Omental fat pad (tissue), 4 donors: ENCODE measurements at places on chromosomes 7 and 10. TPM values are rescaled to one million over a fixed set of nuclear protein-coding genes. Genes with fewer than 3 reads are reported as not detected.

DNA sequence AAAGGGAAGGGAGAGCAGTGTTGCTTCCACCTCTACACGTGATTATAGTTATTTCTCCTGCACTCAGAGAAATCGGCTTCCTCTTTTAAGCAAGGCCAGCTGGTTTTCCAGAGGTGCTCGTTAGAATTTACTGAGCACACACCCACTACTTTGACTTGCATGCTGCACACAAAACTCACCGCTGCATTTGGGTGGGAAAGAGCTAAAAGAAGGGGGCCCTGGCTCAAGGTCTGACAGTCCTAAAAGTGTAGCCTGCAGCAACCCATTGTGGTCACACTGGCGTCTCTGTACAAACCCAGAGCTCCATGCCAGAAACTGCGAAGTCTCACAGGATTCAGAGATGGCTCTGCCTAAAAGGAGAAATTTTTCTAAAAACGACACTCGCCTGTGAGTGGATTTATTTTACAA lies 133.7 kb downstream of the SLC25A13 start:
- no peak for DNase-seq

DNA sequence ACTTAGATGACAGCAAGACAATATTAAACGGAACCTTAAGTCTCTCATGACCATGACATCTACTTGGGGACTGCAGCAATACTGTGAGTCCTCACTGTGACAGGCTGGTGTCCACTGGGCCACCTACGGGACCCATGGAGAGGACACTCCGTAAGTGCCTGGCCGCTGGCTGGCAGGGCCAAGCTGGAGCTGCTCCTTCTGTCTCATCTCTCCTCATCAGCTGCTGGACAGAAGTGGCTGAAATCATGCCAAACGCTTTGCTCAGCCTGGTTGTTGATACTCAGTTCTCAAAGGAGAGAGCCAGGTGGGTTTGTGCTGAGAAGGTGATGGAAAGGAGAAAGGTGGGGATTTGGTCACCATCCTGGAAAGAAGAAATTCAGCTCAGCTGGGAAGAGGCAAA lies 33.3 kb downstream of the AFAP1L2 start:
- DNase-seq: no peak

GRCh38 chr7:151550656-151551286 lies 31.1 kb upstream of the RHEB start:
- no peak for DNase-seq

- no peak for DNase-seq
Measured at GRCh38 chr10:21668831-21669230, 134.8 kb downstream of the MLLT10 start.

- DNase-seq: no peak
Measured at GRCh38 chr7:25820432-25821040, 331.5 kb upstream of the NFE2L3 start.

CALHM1 gene
- total RNA-seq: not detected

DNA sequence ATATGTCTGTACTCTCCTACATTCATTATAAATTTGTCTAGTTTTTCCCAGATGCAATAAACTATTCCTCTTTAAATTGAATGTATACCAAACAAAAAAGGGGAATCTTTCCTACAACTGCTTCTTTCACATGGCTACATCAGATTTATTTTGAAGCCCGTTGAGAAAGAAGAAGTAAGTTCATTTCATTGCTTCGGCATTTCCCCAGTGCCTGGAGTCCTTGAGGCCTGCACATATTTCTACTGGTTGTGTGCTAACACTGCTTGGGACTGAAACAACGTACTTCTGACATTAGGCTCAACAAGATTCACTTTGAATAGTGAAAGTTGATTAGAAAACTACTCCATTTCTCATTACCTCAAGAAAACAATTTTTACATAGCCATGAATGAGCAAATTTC lies 201.7 kb downstream of the PHF14 start:
- DNase-seq: no peak

DNA sequence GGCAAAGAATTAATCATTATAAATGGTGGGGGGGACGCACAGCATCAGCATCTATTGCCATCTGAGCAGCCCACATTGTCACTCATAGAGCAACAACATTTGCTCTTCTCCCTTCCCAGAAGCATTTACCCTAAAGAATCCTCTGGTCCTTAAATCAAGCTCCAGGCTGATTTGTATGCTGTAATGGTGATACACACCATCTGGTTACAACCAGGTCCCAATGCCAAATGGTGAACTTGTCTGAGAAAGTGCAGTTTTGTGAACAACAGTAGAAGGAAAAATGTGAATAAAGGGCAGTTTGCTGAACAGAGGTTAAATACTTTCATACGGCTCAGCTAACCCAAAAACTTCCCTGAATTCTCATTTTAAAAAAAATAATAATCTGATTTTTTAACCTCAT lies 38.8 kb upstream of the TCF7L2 start:
- no peak for DNase-seq

DNA sequence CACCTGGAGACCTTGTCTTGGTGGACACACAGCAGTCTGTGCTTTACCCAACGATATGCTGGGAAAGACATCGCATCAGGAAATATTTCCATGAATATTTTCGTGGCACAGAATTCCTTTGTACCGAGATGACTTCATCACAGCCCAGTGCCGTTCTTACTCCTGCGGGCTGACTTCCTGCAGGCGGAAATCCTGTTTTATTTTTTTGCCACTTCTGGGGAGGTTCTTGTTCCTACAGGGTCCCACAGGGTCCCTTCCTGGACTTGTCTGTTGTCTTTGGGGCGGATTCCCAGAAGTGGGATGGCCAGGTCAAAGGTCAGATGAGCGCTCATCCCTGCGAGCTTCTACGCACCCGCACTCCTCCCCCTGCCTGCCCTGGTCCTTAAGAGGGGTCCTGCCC lies 86.5 kb downstream of the DNAJB6 start:
- no peak for DNase-seq

- no peak for DNase-seq
Measured at GRCh38 chr10:49368256-49368655, 27.6 kb downstream of the DRGX start.

DNA sequence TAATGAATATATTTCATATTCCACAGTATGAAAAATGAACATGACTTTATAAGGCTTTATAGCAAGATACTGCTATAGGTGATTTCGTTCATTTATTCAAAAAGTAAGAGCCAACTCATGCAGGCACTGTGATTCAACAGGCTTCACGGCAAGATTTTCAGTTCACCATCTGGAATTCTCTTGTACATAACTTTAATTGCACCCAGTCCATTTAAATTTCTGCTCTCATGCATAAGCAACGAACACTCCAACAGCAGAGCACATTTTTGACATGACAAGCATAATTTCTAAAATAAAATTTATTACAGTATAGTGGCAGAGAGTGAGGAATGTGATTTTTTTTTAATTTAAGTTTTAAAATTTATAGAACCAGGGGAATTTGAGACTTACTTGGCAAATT lies 436.1 kb downstream of the PHTF2 start:
- DNase-seq: no peak

DNA sequence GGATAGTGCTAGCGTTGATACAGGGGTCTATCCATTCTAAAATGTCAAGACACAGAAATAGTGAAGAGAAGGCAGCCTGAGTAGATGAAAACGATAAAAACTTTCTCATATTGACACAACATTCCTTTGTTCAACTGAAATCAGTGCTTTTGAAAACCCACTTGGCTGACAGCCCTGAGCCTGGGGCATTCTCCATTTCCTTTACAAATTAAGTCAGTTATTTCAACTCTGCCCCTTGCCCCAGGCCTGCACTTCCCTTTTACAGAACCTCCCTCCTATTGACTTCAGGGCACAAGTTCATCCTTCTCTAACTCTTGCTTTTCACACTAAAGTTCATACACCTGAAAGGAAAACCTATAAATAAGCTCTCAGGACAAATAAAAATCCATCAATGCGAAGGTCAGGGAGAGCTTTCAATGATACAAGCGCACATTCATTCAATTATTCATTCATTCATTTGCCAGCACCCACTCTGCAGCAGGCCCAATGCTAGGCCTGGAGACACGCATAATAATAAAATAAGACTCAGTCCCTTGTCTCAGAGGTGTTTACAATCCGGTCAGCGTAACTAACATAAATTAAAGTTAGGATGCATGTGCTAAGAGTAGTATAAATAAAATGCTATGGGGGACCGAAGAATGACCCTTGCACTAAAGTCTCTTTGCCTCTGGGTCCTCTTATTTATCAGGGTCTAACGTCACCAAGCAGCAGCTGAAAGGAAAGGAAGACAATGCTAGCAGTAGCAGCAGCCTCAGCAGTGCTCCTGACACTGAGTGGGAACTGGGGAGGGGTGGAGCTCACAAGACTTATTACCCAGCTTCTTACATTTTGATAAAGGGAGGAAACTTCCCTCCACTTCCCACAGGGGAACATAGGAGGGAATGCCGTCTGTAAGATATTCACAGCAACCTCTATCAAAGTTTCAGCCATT lies 134.8 kb downstream of the PDE1C start:
- no peak for DNase-seq

DNA sequence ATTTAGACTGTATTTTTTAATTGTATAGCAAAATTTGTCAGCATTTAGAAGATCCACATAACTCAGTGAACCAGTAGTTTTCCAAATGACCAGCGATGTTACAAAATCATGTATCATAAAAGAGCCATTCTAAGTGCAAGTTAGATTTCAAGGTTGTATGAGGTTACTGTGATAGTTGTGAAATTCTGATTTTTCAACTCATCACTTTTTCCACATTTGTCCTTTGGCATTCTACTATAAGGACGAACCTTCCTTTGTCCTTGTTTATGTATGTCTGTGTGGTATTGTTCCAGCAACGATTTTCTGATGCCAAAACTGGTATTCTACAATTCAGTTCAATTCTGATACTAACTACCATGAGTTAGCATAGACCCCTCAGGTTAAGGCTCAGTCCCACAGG lies 64.2 kb downstream of the TAX1BP1 start:
- no peak for DNase-seq

GRCh38 chr7:149529136-149529718 lies 31.6 kb upstream of the ZNF746 start:
- DNase-seq: no peak

DNA sequence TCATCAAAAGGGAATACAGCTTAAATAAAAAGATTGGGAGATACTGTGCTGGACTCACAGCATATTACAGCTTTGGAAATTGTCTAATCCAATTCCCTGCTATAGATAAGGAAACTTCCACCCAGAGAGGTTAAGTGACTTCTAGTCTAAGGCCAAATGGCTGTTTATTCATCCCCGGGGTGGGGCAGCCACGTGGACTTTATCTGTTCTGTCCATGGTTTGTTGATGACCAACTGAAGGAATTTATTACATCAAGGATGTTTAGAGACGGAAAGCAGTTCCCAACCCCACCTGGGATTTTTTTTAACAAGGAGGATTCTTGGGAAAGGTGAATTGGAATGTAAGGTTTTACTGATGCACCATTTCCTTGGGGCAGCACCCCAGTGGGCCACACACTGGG lies 88.6 kb downstream of the ATXN7L1 start:
- no peak for DNase-seq

GRCh38 chr7:34453150-34453549 lies 204.9 kb upstream of the NPSR1 start:
- no peak for DNase-seq
